Activated T-helper 1 cell treated with anti-CD3 and anti-CD28 coated beads, Interleukin-2, amount 50 U/mL, for 16 hours (primary cell): ENCODE measurements at places on chromosomes 7 and 10.

DNA sequence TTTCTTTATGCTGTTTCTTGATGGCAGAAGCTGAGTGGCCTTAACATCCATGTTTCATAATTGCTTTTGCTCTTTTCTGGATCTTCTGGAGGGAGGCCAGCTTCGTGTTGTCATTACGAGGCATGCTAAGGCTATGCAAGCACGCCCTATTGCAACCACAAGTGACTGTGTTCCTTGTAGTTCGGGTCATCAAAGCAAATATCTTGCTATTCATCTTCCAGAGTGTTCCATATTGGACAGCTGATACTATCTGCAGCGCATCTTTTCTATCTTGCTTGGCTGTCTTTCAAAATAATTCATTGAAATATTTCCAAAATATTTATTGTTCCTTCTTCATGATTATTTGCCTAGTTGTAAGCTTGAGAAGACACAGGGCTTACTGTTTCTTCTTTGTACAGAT lies 5.0 kb downstream of the EPHB6 start:
- no peak for DNase-seq

DNA sequence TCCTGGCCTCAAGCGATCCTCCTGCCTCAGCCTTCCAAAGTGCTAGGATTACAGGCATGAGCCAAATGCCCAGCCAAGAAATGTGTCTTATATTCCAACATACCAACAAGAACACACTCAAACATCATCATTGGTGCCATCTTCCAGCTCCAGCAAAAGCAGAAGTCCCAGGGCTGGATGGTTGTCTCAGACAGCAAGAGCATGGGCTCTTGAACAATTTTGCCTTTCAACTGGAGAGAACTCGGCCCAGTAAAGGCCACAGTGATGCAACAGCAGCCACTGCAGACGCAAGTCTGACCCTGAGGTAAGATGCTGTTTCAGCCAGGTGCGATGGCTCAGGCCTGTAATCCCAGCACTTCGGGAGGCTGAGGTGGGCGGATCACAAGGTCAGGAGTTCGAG lies 52.8 kb upstream of the NFE2L3 start:
- no peak for DNase-seq

GRCh38 chr10:24344279-24344678 lies 135.3 kb downstream of the KIAA1217 start:
- DNase-seq = no peak

DNA sequence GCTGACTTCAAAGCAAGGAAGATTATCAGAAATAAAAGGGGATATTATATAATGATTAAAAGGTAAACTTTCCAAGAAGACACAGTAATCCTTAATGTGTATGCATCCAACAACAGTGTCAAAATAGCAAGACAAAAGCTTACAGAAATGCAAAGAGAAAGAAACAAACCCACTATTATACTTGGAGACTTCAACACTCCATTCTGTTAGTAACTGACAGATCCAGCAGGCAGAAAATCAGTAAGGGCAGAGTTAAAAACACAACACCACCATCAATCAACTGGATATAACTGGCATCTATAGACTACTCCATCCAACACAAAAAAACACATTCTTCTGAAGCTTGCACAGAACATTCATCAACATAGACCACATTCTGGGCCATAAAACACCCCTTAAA lies 103.8 kb downstream of the OR13A1 start:
- DNase-seq = no peak

- no peak for DNase-seq
These were observed 2.5 kb downstream of the UFSP1 start for GRCh38 chr7:100886936-100887515.

- DNase-seq = no peak
These were observed 191.3 kb downstream of the CUX1 start for GRCh38 chr7:102008535-102009262.

DNA sequence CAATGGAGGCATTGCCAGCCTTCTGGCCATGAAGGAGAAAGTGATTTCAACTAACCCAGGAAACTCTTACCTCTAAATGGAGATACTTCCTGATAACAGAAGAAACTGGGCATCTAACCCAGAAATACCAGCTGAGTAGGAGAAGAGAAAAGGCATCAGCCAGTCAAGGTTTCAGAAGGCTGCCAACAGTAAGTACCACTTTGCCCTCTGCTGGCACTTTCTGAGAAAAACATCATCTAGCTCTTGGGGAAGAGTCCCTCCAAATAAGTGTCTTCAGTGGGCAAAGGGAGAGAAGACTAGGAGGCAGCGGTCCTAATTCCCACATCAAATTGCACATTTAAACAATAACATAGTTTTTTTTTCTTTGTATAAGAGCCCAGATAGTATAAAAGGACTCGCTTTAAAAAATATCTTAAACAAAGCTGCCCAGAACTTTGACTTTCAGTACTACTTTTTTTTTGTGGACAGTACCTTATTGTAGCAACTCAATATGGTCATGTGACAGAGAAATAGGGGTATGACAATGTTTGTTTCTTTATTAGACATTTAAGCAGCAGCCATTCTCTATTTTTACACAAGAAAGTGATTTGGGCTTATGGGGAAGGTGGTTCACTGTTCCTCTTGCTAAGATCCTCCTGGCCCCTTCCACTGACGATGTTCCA lies 157.3 kb downstream of the CTTNBP2 start:
- no peak for DNase-seq

DNA sequence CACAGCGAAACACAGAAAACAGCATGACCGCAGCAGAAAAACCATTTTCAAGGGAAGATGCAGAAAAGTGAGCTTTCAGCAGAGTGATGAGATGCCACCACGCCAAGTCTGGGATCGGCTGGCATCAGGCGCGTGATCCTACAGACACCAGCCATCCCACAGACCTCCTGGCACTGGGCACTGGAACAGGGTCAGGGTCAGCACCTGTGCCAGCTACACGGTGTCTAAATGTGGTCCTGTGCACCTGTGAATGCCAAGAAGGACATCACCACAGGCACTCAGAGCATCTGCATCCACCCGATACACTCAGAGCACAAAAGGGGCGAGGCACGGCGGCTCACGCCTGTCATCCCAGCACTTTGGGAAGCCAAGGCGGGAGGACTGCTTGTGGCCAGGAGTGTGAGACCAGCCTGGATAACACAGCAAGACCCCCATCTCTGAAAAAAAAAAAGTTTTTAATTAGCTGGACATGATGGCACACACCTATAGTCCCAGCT lies 31.5 kb downstream of the STK32C start:
- no peak for DNase-seq

GRCh38 chr7:91929463-91929862 lies 11.2 kb upstream of the AKAP9 start:
- no peak for DNase-seq

DNA sequence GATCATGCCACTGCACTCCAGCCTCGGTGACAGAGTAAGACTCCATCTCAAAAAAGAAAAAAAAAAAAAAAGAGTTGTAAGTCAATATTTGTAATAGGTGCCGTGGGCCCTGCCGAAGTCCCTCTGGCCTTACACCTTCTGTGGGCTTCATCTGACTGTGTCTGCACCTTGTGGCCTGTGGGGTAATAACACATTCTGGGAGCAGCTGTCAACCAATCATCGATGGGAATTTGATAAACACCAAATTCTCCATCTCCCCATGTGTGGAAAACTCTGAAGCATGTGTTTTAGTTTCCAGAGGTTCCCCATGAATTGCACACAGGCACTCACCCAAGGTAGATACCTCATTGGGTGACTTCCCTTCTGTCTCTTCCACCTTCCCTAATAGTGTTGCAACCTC lies 10.8 kb downstream of the ZNF394 start:
- no peak for DNase-seq

- no peak for DNase-seq
These were observed 4.7 kb upstream of the OPN4 start for GRCh38 chr10:86649471-86650150.

DNA sequence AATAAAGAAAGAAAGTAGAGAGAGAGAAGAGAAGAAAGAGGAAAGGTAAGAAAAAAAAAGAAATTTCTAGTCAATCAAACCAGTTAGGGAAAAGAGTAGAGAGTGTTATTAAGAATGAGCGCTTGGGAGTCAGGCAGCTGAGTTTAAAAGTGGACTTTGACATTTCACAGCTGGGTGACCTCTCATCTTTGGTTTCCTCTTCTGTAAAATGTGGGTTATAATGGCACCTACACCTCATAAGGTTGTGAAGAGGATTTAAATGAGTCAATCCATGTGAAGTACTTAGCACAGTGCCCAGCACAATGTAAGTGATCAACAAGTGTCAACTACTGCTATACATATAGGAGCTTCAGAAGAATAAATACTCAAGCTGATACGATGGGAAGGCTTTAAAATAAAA lies 12.2 kb downstream of the HOXA1 start:
- no peak for DNase-seq

- DNase-seq = no peak
These were observed 885 bp upstream of the NKX1-2 start for GRCh38 chr10:124450783-124451057.

- DNase-seq = no peak
These were observed 3.8 kb upstream of the CH25H start for GRCh38 chr10:89210794-89211425.

DNA sequence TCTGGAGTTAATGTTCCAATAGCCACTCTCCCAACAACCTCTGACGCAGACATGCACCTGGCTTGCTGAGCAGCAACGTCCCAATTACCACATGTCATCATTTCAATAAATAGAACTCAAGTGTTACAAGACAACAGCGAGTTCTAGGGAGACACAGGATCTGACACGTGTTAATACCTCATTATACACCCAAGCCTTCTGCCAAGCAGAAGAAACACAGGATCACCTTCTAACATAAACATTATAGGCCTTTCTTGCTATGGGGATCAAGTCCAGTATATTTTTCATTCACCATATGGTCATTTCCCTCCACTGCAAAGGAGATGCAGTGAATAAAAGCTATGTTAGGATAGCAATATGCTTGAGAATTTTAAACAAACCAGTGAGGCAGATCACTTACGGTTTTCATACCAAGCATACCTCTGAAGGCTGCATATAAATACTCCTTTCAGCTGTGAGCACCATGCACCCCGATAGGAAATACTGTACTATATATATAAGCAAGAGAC lies 74.2 kb downstream of the JAZF1 start:
- no peak for DNase-seq

GRCh38 chr10:47189802-47190201 lies 110.2 kb upstream of the GDF10 start:
- DNase-seq = no peak

DNA sequence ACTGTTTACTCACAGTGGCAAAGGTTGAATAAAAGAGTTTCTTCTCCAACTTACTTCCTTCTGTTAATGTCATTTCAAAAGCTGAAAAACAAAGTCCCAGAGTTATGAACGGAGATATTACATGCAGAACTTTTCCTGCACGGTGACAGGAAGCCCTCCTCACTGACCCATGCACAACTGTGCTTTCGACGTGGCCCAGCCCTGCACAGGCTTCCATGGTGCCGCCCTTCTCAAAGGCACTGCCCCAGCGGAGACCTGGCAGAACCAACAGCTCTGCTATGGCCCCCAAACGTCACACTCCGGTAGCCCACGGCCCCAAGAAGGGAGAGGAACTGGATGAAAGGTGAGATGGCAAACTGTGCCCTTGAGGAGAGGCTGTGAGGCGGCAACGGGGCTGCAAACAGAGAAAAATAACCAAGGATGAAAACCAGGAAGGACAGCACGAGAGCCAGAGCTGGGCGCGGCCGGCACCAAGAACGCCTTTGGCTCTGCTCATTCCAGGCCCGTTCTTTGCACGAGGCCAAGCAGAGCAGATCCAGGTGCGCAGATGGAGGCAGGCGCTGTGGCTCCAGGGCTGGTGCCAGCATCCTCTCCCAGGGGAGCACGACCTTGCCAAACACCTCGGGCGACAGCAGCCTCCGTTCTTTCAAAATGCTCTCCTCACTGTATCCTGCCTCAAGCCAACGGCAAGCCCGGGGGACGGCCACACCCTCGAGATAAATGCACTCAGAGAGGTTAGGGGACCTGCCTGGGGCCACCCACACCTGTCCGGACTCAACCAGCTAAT lies 7.0 kb upstream of the FUOM start:
- DNase-seq = no peak

GRCh38 chr10:116184512-116184794 lies 88.6 kb downstream of the GFRA1 start:
- no peak for DNase-seq

DNA sequence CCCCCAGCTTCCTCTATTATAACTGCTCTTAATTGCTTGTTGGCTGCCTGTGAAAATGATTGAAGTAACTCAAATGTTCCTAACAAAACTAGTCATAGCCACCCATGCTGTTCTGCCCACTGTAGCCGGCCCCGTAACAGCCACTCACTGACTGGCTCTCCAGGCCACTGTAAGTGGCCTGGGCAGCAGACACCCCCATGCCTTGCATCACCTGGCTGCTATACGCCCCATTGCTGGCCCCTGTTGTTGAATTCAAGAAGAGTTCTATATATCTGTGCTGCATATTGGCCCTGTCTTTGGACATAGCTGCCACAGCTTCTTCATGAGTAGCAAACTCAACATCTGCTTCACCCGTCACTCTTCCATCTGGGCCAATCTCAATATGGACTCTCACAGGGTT lies 15.1 kb downstream of the FXYD4 start:
- DNase-seq = no peak

- DNase-seq = no peak
These were observed 120.8 kb downstream of the NRCAM start for GRCh38 chr7:108335269-108335918.

- no peak for DNase-seq
These were observed 8.8 kb downstream of the AKAP9 start for GRCh38 chr7:91949221-91950009.

DNA sequence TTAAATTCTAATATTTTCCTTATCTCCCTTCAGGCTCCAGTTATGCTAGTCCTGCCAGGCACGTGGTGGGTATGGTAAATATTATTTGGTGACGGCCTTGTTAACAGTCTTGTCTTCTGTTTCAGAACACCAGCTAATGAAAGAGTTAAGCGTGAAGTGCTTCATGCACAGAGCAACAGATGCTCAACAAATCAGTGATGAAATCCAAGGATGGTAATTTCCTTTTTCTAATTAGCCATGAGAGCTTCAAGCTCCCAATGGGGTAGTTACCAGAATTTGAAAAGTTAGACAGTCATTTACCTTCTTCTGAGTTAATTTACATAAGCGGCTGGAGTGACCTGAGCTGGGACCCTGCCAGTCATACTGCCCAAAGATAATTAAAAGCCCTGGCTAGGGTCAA lies 1.9 kb upstream of the OTUD1 start:
- DNase-seq = no peak

GRCh38 chr10:70756700-70757360 lies 28.3 kb downstream of the TBATA start:
- DNase-seq = no peak

DNA sequence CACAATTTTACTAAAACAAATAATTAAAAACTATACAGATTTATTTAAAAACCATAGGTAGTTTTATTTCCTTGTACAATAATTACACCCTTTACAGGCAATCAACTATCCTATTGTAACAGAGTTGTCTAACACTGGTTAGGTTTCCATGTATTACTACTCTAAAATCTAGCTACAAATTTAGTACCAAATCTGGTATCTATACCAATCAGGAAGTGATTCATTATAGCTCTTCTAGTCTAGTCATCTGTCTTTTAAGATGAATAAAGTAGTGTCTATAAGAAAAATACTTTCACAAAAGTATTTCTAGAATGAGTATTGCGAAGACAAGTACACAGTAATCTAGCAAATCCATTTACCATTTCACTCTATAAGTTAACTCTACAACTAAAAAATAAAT lies 16.9 kb downstream of the ZNF800 start:
- no peak for DNase-seq

GRCh38 chr7:152891160-152891621 lies 131.6 kb downstream of the ACTR3B start:
- no peak for DNase-seq
